HEK293T (cell line): ENCODE measurements at places on chromosomes 13 and 19.
A peak's percentile ranks its signal among the peaks of the same experiment; 100 is the strongest.

GRCh38 chr13:105273665-105274222 lies 1261.7 kb downstream of the EFNB2 start:
- no peak for DNase-seq

GRCh38 chr13:30660796-30661195 lies 43.1 kb downstream of the USPL1 start:
- no peak for DNase-seq

GRCh38 chr19:40754611-40755247 lies 3.7 kb downstream of the SNRPA start:
- DNase-seq = no peak

GRCh38 chr13:19152403-19152802 lies 29.2 kb downstream of the TUBA3C start:
- no peak for DNase-seq

DNA sequence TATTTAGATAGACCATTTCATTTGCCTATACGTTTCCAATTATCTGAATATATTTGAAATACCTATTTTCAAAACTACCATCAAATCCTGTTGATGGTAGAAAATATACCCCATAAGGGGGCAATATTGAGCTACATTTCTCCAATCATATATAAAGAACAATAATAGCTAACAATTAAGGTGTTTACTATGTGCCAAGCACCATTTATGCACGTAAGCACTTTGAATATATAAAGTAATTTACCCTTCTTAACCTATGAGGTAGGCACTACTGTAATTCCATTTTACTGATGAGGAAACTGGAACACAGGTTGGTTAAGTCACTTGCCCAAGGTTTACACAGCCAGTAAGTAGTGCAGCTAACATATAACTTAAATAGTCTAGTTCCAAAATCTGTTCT lies 79.2 kb downstream of the UBL3 start:
- no peak for DNase-seq

DNA sequence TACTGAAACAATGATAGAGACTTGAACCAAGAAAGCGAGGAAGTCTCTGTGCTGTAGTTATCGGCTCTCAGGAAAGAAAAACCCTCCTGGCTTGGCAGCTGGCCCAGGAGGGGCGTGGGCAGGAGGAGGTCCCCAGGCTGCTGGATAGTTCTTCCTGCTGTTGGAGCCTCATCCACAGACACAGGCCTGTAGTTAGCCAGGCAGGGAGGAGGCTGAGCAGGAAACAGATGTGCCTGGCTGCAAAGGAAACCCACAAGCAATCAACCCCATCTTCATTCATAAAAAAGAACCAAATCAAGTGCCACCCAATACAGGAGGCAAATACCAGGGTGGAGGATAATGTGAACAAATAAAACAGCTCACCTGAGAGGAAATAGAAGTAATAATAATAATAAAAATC lies 86.2 kb downstream of the IRS2 start:
- no peak for DNase-seq

GRCh38 chr13:53953183-53953582 lies 924.6 kb downstream of the OLFM4 start:
- no peak for DNase-seq

DNA sequence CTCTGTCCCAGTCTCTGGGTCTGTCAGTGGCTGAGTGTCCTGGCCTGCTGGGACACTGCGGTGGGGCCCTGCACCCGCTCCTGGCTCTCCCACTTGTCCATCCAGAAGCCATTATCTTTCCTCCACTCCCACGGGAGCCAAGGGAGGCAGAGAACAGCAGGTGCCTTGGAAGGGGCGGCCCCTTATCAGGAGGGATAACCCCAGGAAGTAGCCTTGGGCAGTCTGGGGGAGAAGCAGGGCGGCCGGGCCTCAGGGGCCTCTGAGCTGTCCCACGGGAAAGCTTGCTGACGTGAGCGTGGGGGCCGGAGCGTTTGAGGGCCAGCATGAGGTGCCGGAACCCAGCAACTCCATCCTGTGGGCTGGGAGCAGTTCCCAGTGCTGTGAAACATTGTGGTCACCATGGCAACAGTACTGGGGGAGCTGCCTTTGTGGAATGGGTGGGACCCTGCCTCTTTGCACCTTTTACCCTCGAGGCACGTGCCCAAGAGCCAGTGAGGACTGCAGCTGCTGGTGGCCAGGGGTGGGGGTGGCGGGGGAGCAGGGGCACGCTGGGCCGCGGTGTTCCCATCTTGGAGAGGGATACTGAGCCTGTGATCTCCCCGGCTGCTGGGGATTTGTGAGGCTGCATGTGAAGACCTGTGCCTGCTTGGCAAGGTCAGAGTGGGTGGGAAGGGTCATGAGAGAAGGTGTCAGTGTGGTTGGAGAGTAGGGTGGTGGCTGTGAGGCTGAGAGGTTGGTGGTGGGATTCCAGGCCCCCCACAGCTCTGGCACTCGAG lies 20.9 kb downstream of the KLHL26 start:
- no peak for DNase-seq

GRCh38 chr19:44987148-44987675 lies 14.1 kb upstream of the RELB start:
- DNase-seq = no peak

DNA sequence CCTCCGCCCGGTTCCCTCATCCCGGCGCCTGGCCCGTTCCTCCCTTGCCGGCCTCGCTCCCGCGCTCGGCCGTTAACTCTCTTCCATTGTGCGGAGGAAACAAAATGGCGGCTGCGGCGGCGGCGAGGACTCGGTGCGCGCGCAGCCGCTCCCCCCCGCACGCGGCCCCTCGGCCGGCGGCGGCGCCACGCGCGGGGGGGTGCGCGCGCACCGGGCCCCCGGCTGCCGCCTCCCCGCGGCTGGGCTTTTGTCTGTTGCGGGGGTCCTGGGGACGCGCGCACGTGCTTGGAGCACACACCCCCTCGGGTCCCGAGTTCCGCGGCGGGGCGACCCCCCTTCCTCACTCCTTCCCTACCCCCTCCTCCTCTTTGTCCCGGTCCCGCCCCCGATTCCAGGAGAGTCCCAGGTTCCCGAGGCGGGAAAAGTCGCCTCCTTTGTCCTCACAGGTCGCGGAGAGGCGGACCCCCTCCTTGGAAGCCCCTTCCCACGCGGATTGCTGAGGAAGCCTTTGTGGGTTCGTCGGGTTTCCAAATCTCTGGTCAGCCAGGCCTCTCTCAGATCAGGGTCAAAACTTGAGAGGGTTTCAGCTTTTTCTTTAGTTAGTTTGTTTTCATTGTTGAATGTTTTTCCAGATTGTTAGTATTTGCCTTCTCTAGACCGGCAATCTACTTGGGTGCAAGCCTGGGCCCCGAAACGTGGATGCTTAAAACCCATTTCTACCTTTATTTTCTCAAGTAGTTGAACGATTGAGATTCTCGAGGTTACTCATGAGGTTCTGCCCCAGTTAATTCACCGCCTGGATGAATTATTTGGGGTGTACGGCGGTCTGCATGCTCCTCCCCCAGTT lies 687 bp downstream of the ILF3 start:
- DNase-seq = peak; percentile 74

DNA sequence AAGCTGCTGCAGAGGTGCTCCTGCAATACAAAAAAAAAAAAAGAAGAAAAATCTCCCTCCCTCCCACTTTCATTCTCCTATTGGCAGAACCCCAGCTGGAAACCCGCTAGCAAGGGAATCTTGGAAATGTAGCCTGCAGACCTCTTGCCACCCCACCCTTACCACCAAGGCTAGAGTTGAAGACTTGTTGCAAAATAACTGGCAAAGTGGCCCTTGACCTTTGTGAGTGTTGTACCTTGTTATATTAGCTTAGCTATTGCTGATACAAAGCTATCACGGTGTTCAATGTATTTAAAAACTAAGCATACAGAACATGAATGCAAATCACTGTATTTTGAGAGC lies 57.5 kb upstream of the KCTD4 start:
- DNase-seq = no peak

- DNase-seq = no peak
Measured at GRCh38 chr13:66546534-66547379, 683.4 kb downstream of the PCDH9 start.

DNA sequence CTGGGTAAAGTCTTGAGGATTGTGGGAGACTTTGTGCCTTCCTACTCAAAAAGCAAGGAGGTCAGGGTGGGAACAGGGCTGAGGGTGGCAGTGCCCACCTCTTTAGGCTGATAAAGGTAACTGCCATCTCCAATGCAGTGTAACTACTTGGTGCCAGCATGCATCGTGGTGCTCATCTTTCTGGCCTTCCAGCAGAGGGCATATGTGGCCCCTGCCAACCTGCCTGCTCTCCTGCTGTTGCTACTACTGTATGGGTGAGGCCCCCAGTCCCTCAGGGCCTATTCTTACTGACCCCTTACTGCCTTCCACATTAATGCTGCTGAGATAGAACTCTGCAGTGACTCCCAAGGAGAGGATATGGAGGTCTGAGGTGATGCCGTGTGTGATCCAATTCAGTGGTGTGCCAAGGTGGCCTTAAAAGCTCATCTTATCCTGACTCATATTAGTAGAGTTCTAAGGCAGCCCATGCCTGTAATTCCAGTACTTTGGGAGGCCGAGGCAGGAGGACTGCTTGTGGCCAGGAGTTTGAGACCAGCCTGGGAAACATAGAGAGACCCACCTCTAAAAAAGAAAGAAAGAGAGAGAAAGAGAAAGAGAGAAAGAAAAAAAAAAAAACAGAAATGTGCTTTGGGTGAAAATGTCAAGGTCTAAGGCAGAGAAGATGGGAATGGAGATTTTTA lies 9.7 kb upstream of the ARHGAP45 start:
- no peak for DNase-seq

DNA sequence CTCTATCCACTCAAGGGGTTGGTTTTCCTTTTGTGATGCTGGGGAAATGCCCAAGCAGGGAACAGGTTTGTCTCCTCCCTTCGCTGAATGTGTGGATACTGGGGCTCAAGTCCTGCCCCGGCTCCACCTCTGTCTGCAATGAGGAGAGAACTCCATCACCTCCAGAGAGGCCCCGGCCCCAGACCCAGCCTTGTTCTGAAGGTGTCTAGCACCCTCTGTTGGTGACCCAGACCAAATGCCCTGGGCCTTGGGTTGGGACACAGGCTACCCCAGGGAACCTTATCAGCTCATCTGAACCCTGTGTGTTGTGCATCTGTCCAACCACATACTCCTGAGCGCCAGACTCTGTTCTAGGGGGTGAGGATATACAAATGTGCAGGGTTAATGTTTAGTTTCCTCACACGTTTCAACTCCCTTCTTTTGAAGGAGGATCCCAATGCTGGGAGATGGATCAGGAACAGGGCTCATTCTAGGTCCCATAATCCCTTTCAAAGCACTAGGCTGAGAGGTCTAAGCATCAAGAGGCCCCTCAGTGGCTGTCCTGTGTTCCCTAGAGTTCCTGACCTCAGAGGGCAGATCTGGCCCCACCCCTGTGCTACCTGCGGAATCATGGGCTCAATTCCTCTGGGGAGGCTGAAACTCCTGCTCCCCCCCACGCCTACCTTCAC lies 112.5 kb upstream of the SLC7A1 start:
- DNase-seq = peak; percentile 75

GRCh38 chr19:34276614-34277013 lies 22.3 kb downstream of the GARRE1 start:
- no peak for DNase-seq

GRCh38 chr13:114149774-114150740 lies 17.6 kb upstream of the RASA3 start:
- DNase-seq = no peak

GRCh38 chr13:44271031-44271455 lies 102.6 kb upstream of the SERP2 start:
- DNase-seq = no peak

- no peak for DNase-seq
Measured at GRCh38 chr13:30107121-30107520, 200.2 kb downstream of the KATNAL1 start.

DNA sequence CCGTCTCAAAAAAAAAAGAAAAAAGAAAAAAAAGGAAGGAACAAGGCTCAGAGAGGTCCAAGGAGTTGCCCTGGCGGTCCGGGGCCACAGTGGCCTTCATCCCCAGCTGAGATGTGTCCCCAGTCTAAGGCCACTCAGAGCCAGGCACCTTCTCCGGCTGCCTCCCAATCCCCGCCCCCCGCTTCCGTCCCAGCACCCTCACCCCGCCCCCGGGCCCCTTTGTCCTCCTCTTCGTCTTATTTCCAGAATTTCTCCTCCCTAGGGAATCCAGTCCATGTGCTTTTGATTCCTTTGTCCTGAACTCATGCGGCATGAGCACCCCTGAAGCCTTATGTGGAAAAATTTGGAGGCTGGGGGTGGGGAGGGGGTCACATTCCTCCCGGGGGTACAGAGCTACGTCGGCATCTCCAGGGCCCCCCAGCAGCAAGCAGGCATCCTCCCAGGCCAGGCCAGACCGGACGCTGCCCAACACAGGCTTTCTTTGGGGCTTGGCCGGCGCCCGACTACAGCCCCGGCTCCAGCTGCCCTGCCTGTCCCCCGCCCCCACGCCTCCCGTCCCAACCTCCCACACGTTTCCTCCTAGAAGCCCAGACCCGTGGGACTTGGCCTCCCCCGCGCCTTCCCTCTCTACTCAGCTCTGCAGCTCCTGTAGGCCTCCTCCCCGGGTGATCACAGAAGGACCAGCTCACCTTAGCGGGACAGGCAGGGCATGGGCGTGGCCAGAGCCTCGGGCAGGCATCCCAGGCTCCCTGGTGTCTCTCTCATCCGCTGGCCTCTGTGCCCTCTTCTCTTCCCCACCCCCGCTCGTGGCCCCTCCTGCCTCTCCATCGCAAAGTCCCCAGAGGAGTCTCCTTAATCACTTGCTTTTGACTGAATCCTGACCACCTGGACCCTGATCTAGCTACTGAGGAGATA lies 17.8 kb upstream of the ADGRE5 start:
- peak; percentile 38 for DNase-seq

GRCh38 chr19:41434450-41434849 lies 5.3 kb downstream of the DMAC2 start:
- no peak for DNase-seq

DNA sequence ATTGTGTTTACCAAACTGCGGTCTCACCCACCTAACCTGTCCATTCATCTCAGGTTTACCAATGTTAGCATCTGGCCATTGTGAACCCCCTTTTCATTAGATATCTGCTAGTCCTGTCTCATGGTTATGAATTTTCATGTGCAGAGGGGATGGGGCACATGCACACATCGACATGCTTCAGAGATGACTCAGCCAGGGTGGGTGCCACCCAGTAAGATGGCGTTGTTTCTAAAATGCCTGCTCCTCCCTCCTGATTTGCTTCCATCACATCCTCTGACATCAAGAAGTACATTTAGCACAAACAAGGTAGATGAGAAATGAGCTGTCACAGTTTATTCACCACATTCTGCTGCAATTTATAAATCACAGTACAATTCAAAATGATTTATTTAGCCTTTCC lies 51.3 kb downstream of the GPALPP1 start:
- no peak for DNase-seq

DNA sequence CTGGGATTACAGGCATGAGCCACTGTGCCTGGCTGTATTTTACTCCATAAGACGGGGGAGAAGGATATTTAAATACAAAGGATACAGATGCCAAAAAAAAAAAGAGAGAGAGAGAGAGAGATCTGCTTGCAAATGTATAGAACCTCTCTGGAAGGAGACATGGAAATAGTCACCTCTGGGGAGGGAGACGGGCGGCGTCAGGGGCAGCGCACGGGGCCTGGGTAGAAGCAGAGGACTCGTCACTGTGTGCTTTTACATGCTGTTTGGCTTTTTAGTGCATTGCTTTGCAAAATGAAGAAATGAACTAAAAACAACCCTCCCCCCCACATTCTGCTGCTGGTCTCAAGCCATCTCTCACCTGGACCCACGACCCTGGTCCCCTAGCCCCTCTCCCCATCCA lies 4.8 kb upstream of the ZNF653 start:
- DNase-seq = no peak
